ENCODE measurements at places on chromosomes 16 and 17. TPM values are rescaled to one million over a fixed set of nuclear protein-coding genes. Genes with fewer than 3 reads are reported as not detected.

Gene CARD14
- total RNA-seq = 0.04 TPM

Gene KRT35
- total RNA-seq = not detected

Gene THUMPD1
- 32.7 TPM for total RNA-seq

Gene CDRT15L2
- total RNA-seq = not detected

Gene TMEM100
- 0.07 TPM for total RNA-seq

Measured in foreskin keratinocyte (primary cell).